H1 (cell line): ENCODE measurements at places on chromosomes 6 and 20. TPM values are rescaled to one million over a fixed set of nuclear protein-coding genes. Genes with fewer than 3 reads are reported as not detected.
A peak's percentile ranks its signal among the peaks of the same experiment; 100 is the strongest.

The SLC22A7 gene
- not detected in 2 replicates for total RNA-seq

The KATNA1 gene
- 19.1 and 20.3 TPM in 2 replicates for total RNA-seq

The CD24 gene
- total RNA-seq = 2,258 and 2,327 TPM in 2 replicates

The SLC44A4 gene
- 2.5 and 4.8 TPM in 2 replicates for total RNA-seq

The OGFR gene
- 25.1 and 25.8 TPM in 2 replicates for total RNA-seq

The CST4 gene
- not detected in 2 replicates for total RNA-seq

The PAQR8 gene
- total RNA-seq = 9.1 and 9.6 TPM in 2 replicates

The CST5 gene
- total RNA-seq = not detected in 2 replicates

DNA sequence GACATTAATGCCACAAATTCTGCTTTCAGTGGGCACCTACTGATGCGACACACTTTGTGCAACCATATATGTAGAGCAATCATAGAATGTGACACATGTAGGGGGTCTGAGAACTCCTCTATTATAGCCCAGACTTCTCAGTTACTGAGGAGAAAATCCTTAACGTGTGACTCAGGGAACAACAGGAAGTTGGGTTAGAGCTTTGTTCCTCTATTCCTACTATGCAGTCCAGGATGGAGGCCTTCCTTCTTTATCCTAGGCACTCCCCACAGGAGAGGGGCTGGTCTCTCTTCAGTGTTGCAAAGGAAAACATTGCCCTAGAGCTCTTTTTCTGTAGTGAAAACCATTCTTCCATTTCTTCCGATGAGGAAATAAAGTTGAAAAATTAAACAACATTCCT lies 39.6 kb upstream of the RCAN2 start:
- no peak for DNase-seq
- H3K27me3 ChIP-seq = no peaks in the 10 kb centered on the region
- no peaks in the 10 kb centered on the region for H3K4me1 ChIP-seq
- H3K27ac ChIP-seq = no peak overlapping the region

DNA sequence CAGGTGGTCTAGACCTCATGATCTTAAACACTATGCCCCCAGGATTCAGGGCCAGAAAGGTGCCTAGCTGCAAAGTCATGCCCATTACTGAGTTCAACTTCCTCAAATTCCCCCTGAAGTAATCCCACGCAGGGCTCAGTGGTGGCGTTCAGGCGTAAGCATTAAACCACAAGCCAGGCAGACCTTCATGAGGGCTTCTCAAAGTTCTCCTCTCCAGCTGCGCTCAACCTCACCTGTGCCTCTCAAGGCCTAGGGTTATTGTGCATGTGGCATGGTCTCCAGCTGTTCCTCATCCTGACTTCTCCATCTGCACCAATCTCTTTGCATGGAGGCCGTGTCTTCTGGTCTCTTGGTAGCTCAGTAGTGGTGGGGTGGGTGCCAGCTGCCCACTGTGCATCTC lies 113.6 kb downstream of the TSHZ2 start:
- H3K36me3 ChIP-seq = no peaks in the 10 kb centered on the region
- H3K4me3 ChIP-seq = no peak overlapping the region
- DNase-seq = no peak
- no peak overlapping the region for H3K27ac ChIP-seq

DNA sequence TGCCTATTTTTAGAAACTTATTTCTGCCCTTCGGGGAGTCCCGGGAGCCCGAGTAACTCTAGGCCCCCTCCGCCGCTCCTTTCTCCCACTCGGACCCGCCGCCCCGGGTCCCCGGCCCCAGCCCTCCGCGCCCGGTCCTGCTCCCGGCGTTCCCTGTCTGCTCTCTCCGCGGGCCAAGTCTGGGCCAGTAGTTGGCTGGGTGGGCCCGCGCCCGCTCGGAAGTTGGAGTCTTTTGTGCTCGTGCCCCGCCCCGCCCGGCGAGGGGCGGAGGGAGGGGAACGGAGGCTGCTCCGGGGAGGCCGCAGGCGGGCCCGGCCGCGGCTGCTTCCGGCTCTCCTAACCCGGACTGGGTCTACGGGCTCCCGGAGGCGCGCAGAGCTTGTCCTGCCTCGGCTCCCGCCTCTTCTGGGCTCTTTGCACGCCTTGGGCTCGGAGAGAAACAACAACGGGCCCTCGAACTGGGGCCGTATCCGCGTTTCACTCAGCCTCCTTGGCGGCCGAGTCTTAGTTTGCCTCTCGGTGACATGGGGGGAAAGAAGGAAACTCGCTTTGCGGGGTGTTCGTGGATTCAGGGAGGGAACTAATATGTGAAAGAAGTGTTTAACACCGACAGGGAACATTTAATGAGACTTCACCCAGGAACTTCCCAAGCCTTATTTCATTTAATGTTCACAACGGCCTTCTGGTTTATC lies 657 bp downstream of the RALY start:
- H3K27ac ChIP-seq = peak overlapping the region; percentile 99
- H3K36me3 ChIP-seq = no peaks in the 10 kb centered on the region
- DNase-seq = peak; percentile 41
- H3K27me3 ChIP-seq = no peaks in the 10 kb centered on the region
- peak overlapping the region; percentile 91 for H3K4me3 ChIP-seq
- peaks cover 6% of the 10 kb centered on the region for H3K4me1 ChIP-seq

DNA sequence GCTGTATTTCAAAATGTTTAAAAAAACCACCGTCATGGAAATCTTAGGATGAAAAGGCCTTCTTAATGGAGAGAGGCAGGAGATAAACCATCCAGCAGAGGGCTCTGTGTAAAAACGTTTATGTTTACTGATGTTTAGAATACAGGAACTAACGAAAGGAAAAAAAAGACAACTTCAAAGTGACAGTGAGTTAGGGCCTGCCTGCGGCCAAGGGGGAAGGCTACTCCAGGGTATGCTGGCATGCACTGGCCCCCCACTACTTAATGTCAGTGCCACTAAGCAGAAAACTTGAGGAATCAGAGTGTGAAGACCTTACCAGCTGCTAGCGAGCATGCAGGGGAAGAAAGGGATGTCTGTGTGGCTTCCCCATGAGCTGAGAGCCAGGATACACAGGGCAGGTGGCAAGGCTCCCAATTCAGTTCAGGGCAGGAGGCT lies 47.7 kb downstream of the AKAP7 start:
- no peak for DNase-seq
- H3K36me3 ChIP-seq = no peaks in the 10 kb centered on the region
- no peak overlapping the region; the same call in 1 of the 2 replicates for H3K27ac ChIP-seq
- peaks cover 6% of the 10 kb centered on the region; the same call in 1 of the 2 replicates for H3K4me1 ChIP-seq
- H3K4me3 ChIP-seq = no peak overlapping the region
- no peaks in the 10 kb centered on the region for H3K27me3 ChIP-seq

DNA sequence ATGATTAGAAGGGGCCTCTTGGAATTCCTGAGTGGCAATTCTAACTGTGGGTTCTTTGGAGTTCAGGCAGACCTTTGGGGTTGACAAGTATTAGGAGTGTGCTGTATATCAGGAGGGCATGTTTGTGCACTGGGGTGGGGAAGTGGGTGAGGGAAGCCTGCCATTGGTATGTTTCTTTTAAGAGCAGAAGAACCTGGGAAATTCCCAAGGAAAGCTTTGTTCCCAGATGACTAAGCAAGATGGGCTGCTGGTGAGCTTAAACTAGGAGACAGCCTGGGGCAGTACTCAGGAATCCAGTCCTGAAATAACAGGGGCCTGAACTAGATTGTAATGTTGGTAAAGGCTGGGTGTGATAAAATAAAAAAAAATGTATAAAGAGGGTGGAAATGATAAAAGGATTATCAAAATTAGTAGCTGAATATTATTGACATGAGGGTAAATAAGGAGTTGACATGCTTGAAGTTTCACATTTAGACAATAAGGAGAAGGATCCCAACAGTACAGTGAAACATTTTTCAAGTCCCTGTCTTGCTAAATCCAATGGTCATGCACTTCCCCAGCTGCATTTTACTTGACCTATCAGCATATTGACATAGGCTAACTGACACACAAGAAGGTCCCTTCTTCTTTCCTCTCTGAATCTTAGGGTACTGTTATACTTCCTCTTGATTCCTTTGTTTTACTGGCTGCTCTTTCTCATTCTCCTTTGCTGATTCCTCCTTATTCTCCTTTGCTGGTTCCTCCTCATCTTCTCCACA lies 18.4 kb upstream of the IFNGR1 start:
- no peaks in the 10 kb centered on the region for H3K4me1 ChIP-seq
- no peaks in the 10 kb centered on the region for H3K27me3 ChIP-seq
- H3K36me3 ChIP-seq = no peaks in the 10 kb centered on the region
- no peak overlapping the region for H3K27ac ChIP-seq
- DNase-seq = no peak
- H3K4me3 ChIP-seq = no peak overlapping the region

DNA sequence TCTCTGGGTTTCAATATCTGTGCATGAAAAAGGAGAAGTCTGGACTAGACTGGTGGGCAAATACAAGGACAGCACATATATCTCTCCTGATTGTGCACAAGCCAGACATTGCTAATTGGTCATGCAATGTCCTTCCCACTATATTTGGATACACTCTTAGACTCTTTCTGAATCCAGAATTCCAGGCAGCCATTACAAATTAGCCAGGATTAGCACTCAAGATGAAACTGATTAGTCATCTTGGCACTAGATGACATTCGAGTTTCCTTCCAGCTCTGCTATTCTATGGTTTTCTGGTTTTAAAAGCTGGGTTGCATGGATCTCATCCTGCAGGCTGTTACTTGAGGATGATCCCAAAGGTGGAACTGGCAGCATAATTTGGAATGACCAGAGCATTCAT lies 73.2 kb downstream of the SCP2D1 start:
- no peaks in the 10 kb centered on the region for H3K27me3 ChIP-seq
- no peak overlapping the region for H3K27ac ChIP-seq
- no peak overlapping the region for H3K4me3 ChIP-seq
- H3K4me1 ChIP-seq = no peaks in the 10 kb centered on the region
- H3K36me3 ChIP-seq = no peaks in the 10 kb centered on the region
- no peak for DNase-seq

DNA sequence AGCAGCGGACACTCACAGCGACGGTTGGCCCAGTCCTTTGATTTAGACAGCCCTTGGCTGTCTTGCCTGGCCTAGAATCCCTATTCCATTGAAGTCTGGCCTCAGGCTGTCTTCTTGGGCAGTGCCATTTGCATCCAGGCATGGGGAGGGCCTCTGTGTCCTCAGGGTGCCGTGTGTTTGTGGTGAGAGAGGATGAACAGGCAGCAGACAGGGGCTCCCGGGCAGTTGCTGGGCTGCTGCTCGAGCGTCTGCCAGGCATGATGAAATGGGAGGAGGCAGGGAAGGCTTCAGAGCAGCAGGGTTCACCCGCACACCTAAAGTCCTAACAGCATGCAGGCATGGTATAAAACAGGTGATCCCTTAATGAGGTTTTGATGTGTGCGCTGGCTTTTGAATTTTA lies 126.9 kb downstream of the SOBP start:
- H3K4me1 ChIP-seq = peaks cover 8% of the 10 kb centered on the region
- DNase-seq = no peak
- H3K27ac ChIP-seq = no peak overlapping the region
- no peak overlapping the region for H3K4me3 ChIP-seq
- H3K27me3 ChIP-seq = no peaks in the 10 kb centered on the region
- no peaks in the 10 kb centered on the region for H3K36me3 ChIP-seq

DNA sequence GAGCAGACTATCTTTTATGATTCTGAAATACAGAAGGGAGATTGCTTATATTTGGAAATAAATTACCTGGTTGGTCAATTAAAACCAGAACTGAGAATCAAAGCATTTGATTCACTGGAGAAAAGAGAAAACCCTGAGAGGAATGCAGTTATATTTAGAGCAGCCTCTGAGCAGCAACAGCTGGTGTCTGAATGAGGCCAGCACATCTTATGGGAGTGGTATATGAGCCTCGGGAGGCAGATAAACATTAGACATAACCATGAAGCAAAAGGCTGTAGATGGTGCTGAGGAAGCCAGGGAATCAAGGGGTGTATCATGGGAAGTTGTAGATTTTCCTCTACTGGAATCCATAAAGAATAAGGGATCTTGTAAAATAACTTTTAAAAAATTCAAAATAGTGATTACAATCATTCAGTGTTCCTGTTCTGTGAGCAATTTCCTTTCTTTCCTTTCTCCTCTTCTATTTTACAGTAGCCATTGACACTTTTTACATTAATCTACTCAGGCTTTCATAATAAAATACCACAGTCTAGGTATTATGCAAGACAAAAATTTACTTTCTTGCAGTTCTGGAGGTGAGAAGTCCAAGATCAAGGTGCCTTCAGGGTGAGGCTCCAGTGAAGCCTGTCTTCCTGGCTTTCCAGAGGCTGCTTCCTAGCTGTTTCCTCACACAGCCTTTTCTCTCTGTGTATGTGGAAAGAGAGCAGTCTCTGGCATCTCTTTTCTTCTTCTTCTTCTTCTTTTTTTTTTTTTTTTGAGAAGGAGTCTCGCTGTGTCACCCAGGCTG lies 32.8 kb upstream of the ENPP5 start:
- no peak for DNase-seq
- no peaks in the 10 kb centered on the region for H3K36me3 ChIP-seq
- no peaks in the 10 kb centered on the region for H3K4me1 ChIP-seq
- no peak overlapping the region for H3K27ac ChIP-seq
- H3K27me3 ChIP-seq = no peaks in the 10 kb centered on the region

DNA sequence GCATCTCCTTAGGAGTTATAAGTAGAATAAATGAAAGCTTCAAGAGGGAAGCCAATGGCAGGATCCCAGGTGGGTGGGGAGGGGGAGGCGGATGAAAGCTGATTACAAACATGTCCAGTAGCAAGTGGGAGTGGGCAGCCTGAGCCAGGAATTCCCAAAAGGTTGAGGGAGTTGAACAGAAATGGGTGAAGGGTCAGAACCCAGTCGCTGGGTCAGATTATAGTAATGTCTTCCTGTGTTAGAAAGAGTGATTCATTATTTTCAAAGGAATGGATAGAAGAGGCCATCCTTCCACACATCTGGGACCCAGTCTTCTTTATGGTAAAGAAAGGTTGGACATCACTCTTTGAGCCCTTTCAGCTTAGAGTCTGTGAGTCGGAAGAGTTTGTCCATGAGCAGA lies 41.0 kb upstream of the FAM50B start:
- H3K36me3 ChIP-seq = no peaks in the 10 kb centered on the region
- H3K27ac ChIP-seq = no peak overlapping the region
- H3K27me3 ChIP-seq = no peaks in the 10 kb centered on the region
- H3K4me3 ChIP-seq = no peak overlapping the region

DNA sequence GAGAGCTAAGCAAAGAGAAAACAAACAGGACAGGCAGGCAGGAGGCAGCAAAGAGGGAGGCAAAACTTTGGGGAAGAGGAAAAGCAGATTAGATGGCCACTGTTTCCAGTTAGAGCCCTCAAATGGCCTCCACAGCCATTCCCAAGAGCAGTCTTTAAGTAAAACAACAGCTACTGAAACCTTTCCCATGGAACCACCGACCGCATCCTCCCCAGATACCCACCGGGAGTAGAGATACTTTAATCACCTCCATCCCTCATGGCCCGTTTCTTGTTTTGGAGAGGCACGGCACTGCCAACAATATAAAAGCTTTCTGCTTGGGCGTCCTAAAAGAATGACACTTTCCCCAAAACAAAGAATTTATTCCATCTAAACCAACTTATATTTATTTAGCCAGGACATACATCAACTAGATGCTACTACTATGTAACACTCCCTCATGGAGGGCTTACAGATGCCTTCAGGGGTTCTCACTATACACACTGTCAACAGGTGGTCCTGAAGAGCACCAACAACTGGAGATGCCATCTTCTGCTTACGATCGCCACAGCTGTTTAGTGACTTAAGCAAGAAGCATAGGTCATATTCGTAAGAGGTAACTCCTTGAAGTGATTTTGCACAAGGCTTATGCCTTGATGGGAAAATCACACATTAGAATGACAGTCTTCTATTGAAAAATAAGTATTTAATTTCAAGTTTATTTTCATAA lies 43.4 kb downstream of the CNKSR3 start:
- no peak overlapping the region for H3K27ac ChIP-seq
- no peaks in the 10 kb centered on the region for H3K4me1 ChIP-seq
- DNase-seq = no peak
- no peaks in the 10 kb centered on the region for H3K36me3 ChIP-seq
